Activated CD8-positive, alpha-beta memory T cell treated with anti-CD3 and anti-CD28 coated beads for 48 hours (primary cell): ENCODE measurements at places on chromosomes 5 and 9.
A peak's percentile ranks its signal among the peaks of the same experiment; 100 is the strongest.

DNA sequence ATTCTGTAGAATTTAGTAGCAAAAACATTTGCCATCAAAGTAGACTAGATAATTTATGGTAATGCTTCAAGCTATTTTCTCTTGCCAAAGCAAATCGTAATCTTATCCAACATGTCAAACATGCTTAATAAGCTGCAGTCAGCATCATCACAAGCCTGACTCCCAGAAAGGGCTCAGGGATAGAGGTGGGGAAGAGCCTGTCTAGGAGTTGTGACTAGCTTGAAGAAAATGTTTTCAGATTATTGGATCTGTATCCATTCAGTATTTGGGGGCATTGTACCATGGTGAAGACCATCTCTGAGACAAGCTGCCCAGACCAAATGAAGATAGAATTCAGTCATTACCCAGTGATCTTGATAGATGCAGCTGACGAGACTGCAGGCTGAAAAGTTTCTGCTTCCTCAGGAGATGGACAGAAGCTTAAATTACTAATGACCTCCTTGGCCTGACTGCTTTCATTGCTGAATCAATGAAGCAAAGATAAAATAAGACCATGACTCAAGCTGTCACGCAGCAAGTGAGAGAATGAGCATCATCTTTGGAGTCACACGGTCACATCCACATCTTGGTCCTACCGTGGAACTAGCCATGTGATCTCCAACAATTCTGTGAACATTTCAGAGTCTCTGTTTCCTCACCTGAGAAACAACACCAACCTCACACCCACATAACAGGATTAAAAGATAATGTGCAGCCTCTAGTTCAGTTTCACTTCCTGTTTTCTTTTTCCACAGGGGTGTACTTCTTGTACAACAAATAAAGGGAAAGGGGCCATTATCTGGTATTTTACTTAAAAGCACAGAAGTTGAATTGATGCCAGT lies 9.4 kb downstream of the ERAP2 start:
- DNase-seq, result no peak

DNA sequence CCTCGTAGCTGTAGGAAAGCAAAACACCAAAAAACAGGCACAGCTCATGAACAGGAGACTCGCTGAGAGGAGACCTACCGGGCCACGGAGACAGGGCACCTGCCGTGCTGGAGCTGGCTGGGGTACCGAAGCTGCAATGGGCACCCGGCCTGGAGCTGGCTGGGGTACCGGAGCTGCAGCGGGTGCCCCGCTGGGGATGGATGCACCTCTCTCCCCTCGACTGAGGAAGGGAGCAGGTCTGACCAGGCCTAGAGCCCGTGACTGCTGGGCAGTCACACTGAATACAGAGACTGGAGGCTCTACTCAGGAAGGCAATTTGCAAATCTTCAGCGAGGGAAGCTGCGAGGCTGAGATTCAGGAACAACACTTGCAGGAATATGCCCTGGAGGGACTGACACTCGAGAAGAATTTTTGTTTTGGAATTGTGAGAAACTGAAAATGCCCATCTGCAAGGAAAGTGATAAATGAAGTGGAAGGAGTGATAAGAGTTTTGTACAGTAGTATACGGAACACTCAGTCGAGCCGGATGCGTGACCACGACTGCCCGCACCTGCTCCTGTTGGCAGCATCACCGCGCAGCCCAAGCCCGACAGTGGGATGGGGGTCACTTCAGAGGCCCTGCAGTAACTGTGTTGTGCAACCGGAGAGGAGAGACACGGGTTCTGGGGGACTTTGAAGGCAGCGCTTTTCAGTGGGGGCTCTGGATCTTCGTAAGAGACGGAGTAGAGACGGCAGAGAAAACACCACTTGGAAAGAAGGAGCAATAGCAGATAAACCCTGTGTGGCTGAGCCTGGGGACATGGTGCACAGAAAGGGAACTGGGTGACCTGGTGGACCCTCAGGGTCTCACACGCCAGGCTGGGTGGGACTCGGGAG lies 27.9 kb upstream of the LPCAT1 start:
- DNase-seq, result no peak

DNA sequence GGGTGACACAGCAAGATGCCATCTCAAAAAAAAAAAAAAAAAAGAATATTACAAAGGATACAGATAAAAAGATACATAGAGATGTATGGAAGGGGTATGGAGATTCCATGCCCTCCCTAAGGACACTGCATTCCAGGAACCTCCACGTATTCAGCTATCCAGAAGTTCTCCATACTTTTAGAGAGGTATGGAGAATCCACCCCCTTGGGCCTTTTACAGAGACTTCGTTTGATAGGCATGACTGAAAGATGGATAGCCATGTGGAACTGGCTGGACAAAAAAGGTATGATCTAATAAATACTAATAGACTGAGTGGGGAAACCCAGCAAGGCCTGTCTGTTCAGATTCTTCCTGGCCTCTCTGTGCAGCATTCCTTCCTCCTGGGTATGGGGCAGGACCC lies 56.6 kb upstream of the DMRT1 start:
- no peak for DNase-seq

DNA sequence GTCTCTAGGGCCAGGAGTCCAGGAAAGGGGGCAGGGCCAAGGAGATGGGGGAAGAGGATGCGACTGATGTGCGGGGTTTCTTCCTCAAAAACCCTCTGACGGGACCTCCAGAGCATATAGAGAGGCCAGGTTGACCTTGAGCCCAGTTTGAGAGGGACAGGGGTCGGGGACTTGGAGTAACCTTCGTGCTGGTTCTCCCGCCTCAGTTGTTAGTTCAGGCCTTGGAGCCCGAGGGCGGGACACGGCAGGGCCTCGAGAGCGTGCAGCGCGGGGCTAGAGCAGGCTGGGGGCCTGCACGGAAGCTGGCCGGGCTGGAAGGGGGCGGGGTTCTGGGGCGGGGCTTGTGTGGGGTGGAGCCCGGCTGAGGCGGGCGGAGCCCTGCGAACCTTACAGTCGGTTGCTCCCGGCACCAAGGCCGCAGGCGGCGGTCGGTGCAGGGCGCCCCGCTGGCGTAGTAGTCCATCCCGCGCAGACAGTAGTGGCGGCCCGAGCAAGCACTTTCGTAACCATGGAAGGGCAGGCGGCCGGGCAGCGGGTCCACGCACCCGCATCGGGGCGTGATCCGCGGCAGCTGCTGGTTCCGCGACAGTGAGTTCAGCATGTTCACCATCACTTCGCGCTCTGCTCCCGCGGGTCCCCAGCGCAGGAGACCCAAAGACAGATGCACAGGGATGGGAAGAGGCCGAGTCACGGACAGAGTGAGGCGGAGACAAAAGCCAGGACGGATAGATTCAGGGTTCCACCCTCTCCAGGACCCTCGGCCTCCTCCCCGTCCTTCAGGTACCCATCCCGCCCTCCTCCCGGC lies 4.0 kb upstream of the MYORG start:
- DNase-seq, result peak; percentile 61

DNA sequence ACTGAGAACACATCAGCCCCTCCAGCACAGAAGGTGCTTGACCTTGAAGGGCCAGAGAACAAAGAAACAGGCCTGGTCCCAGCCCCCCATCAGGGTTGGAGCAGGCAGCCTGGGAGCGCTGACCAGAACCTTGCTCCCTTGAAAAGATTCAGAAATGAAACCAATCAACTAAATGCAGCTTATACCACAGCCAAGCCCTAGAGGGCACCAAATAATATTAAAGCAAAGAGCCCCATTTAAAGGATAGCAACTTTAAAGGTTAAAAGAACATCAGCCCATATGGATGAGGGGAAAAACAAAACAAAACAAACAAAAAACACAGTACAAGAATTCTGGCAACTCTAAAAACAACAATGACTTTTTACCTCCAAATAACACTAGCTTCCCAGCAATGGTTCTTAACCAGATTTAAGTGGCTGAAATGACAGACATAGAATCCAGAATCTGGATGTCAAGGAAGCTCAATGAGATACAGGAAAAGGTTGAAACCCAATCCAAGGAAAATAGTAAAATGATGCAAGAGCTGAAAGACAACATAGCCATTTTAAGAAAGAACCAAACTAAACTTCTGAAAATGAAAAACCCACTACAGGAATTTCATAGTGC lies 471.9 kb downstream of the MTRR start:
- no peak for DNase-seq

DNA sequence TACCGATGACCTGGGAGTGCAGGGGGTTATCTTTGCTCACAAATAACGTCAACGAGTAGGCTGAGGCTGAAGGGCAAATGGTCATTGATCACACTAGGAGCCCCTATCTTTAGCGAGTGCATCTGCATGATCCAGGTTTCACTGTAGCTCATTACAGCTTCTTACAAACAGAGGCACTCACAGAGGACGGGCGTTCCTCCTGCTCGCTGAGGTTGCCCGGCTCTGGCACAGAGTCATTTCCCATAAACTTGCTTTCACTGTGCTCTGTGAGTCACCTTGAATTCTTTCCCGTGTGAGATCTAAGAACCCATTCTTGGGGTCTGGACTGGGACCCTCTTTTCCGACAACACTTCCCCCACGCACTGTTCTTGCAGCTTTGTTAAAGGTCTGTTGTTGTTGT lies 1.9 kb upstream of the PAEP start:
- no peak for DNase-seq
